ENCODE measurements at places on chromosomes 4 and X. TPM values are rescaled to one million over a fixed set of nuclear protein-coding genes. Genes with fewer than 3 reads are reported as not detected.
A peak's percentile ranks its signal among the peaks of the same experiment; 100 is the strongest.

DNA sequence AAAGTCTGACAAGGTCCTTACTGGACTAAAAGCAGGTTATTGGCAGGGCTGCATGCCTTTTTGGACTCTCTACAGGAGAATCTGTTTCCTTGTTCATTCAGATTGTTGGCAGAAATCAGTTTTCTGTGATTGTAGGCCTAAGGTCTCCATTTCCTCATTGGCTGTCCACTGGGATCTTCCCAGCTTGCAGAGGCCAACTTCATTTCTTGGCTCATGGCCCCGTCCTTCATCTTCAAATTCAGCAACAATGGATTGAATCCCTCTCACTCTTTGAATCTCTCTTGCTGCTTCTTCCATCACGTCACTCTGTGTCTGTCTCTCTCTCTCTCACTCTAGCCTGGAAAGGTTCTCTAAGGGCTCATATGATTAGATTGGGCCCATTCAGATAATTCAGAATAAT is 14.9 kb upstream of the GLUD2 start:
- DNase-seq, result no peak

LINC00632 gene
- polyA plus RNA-seq, result 8.5 TPM

TMSB4X gene
- 9,527 TPM for polyA plus RNA-seq

DNA sequence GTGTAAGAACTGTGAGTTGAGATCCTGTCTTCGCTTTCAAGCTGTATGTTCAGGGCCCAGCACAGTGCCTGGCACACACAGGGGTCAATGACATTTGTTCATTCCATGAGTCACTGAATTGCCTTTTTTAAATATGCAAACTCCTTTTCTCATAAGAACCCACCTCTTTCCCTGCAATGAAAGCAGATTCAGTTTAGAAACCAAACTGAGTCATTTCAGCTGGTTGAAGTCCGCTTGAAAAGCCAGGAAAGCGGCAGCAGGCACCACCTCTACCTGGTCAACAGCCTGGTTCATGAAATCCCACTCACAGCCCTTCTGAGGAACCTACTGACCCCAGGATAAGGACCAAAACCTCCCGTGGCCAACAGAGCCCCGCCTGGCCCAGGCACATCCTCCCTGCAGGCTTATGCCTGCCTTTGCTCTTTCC is 4.5 kb upstream of the C1QTNF7 start:
- DNase-seq, result no peak

- DNase-seq, result peak; percentile 65
These were observed 6.7 kb downstream of the FGFBP2 start for GRCh38 chr4:15956179-15956850.

DNA sequence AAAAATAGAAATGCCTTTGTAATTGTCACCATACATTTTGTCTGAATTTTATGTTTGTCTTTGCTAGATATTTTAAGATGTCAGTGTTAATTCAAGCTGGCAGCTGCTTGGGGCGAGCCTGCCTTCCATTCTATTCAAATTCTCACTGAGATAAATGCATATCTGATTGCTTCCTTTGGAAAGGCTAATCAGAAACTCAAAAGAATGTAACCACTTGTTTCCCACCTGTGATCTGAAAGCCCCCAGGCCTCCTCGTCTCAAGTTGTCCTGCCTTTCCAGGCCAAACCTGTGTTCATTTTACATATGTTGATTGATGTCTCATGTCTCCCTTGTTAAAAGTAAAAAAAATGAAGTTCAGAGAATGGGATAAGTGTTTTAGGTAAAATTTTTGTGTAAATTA is 318.7 kb upstream of the TECRL start:
- no peak for DNase-seq

ASB5 gene
- not detected for polyA plus RNA-seq

DNA sequence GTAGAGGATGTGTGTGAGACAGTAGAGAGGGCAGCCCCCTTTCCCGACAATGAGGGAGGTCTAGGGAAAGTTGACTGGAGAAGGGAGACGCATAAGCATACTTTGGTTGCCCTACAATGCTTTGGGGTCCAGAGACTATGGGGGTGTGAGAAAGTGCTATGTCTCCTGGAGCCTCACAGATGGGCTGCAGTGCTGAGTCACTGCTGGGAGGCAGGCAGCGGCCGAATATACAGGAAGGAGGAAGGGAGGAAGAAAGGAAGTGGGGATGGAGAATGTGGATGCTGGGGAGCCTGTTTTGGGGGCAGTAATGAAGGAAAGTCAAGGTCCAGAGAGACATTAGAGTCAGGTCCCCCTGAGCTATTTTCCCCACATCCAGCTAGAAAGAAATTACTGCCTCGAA is 12.7 kb downstream of the DRP2 start:
- no peak for DNase-seq

- DNase-seq, result peak; percentile 32
These were observed 1.2 kb downstream of the BCORL1 start for GRCh38 chrX:129983575-129984110.

- peak; percentile 14 for DNase-seq
These were observed 3.4 kb downstream of the ATP1B4 start for GRCh38 chrX:120365320-120365719.

PCDH18 gene
- polyA plus RNA-seq, result 3.4 TPM

GRCh38 chrX:11886745-11887144 is 128.7 kb downstream of the MSL3 start:
- DNase-seq, result no peak

GRCh38 chr4:4560136-4560535 is 18.3 kb upstream of the STX18 start:
- no peak for DNase-seq

- DNase-seq, result peak; percentile 80
These were observed 4.9 kb upstream of the WDFY3 start for GRCh38 chr4:84971319-84971932.

GRCh38 chr4:15234856-15235126 is 193.0 kb upstream of the C1QTNF7 start:
- peak; percentile 49 for DNase-seq

MAGEB16 gene
- polyA plus RNA-seq, result not detected

DNA sequence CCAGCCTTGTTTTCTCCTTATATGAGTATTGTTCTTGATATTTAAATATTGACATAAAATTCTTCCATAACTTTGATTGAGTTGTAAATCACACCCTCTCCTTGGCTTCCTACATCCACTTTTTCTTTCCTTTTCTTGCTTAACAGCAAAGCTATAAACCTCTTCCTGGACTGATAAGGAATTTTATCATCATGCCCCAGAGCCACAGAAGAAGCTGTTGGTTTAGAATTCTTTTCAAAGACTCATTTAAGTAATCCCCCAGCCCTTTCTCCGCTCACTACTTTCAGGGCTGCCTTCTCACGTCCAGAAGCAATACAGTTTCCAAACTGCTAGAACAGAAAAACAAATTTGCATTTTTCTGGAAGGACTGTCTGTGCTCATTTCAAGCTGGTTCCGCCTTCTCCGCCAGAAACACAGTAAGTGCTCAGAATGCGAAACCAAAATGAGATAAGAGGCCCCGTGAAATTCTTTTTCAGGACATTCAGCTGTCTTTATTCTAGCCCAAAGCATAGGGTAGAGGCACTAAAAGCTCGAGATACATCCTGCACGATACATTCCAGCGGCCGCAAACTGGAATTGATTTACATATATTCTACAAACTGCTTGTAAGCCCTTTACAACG is 849 bp downstream of the MID1 start:
- no peak for DNase-seq

DNA sequence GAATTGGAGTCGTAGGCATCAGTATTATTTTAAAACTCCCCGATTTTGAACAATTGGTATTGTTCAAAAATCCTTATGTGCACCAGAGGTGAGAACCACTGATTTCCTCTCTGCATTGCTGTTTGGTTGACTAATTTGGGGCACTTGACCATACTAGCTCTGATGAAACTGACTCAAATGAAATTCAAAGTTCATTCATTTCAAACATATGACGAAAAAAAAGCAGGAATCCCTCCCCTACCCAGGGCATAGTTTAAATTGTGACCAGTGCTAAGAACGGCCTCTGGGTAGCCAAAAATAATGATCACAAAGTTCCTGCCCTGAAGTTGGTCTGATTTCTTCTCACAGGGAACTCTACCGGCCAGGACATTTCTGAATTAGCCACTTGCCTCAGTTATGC is 75.7 kb upstream of the EGFL6 start:
- no peak for DNase-seq

- no peak for DNase-seq
These were observed 4.1 kb downstream of the GRID2 start for GRCh38 chr4:92307866-92308265.

DNA sequence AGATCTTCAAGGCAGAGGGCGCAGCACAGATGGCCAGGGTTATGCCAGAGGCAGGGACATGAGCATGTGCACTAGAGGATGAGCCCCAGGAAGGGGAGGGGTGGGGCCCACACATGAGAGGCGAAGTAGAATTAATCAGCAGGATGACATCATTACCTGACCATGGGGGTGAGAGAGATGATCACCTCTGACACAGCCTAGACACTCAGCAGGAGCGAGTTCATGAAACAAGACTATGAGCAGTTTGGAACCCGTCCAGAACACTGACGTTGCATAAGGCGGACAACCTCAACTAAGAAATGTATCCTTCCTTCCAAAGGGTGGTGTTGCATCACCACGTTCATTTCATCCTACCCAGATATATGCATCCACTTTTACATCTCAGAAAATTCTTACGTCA is 446.7 kb upstream of the TENM3 start:
- DNase-seq, result no peak

TSPAN6 gene
- polyA plus RNA-seq, result 15.1 TPM

GRCh38 chr4:158192439-158193158 is 17.7 kb upstream of the TMEM144 start:
- no peak for DNase-seq

DNA sequence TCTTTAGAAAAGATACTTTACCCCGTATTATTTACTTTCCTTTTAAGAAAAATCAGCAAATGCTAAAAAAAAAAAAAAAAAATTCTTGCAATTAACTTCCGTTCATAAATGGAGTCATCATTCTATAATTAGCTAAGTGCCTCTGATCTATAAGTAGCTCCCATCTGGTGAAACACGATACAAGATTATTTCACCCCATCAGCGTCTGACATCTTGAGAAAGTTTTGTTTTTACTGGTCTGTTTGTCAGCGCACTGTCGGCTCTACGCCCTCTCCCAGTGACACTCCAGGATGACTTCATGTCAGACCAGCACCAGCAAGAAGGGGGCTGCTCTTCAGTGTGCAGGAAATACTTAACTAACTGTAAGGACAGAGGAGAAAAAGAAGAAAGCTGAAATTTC is 108.3 kb downstream of the AFAP1 start:
- peak; percentile 84 for DNase-seq

- no peak for DNase-seq
These were observed 25.5 kb downstream of the DCUN1D4 start for GRCh38 chr4:51868449-51868847.

BBS12 gene
- 2.1 TPM for polyA plus RNA-seq

DNA sequence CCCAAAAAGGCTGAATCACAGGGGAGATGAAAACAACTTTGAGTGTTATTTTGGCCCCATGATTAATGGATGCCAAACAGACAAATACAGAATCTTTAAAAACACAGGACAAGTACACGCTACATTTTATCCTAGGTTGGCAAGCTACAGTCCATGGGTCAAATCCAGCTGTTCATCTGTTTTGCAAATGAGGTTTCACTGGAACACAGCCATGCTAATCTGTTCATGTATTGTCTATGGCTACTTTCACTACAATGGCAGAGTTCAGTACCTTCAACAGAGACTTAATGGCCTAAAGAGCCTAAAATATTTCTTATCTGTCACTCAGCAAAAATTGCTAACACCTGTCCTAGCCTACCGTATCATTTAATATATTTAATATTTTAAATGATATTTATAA is 1548.5 kb upstream of the IGFBP7 start:
- peak; percentile 1 for DNase-seq
